ENCODE measurements at places on chromosomes 7 and 10.

- DNase-seq, result no peak
Observed at GRCh38 chr7:111516612-111517011, 45.7 kb downstream of the IMMP2L start.

DNA sequence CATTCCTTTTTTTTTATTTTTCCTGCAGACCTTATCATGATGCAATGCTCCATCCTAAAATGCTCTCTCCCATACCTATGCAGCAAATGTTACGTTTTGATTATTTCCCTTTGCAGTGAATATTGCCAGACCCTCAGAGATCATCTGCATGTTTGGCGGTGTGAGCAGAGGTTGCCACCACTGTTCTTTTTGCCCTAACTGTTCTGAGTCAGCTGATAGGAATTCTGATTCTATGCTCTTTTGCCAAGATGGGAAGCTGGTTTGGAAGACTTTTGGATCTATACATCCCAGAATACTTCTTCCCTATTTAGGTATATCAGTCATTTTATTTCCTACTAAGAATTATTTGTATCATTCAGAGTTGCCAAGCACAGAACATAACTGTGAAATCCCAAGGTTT lies 130.5 kb downstream of the KLF6 start:
- no peak for DNase-seq

GRCh38 chr7:26680587-26680986 lies 183.8 kb downstream of the SKAP2 start:
- no peak for DNase-seq

GRCh38 chr10:27774831-27775230 lies 29.2 kb upstream of the MKX start:
- no peak for DNase-seq

- DNase-seq, result no peak
Observed at GRCh38 chr10:116403740-116404250, 23.9 kb upstream of the PNLIPRP3 start.

DNA sequence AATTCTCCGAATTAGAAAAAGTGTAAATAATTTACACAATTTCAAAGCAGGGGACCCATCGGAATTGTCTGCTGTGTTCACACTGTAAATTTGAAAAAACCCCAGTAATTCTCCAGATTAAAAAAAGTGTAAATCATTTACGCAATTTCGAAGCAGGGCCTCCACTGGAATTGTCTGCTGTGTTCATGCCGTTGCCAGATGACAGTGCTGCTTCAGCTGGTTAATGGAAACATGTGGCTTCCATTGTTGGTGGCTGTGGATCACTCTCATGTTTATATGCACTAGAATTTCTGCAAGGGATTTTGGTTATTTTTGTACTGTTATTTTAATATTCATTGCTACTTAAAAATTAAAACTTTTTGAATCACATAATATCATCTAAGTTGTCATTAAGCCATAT lies 88.8 kb upstream of the ELMO1 start:
- DNase-seq, result no peak

DNA sequence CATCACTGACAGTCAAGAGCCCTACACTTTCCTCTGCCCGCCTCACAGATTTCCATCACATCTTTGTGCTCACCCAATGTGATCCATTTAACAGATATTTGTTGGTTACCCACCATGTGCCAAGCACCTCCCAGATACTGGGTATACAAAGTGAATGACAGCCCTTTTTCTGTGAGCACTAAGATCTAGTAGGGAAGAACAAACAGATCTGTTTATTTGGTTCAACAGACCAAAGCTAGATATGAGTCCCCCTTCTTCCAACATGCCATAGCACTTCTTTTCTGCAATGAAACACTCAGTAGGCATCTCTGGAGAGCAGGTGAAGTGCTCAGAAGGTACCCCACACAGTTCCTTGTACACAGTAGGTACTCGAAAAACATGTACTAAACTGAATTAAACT lies 101.4 kb downstream of the HIPK2 start:
- DNase-seq, result no peak

- DNase-seq, result no peak
Observed at GRCh38 chr10:55870186-55870585, 490.9 kb downstream of the ZWINT start.

- DNase-seq, result no peak
Observed at GRCh38 chr10:100637785-100638184, 102.0 kb downstream of the HIF1AN start.

DNA sequence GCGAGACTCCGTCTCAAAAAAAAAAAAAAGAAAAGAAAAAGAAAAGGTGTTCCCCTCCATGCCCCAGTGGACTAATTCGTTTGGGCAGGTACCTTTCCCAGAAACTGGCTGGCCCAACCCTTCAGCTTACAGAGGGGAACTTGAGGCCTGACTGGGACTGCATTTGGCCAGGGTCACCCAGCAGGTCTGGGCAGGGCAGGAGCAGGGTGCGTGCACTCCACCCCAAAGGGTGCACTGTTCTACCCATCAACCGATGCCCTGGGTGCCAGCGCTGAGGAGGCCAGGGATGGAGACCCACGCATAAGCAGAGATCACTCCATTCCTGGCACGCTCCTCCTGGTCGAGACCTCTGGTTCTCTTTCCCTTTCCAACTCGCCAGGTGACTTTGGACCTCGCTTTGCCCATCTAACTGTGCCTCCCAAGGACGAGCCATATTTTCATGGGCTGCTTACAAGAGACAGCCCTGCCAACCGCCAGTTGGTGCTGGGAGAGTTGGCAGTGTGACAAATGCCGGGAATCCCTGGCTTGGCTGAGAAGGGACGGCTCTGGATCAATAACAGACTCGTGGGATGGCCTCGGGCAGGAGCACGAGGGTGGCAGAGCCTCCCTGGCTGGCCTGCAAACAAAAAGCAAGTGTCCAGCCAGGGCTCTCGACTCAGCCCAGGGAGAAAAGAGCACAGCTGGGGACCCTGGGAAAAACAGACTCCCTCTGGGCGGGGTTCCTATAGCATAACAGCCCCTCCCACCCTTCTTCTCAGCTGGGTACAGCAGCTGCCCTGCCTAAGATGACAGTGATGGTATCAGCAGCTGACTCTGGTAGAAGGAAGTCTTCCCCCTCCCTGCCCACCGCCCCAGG lies 7.9 kb downstream of the HSPB1 start:
- no peak for DNase-seq

DNA sequence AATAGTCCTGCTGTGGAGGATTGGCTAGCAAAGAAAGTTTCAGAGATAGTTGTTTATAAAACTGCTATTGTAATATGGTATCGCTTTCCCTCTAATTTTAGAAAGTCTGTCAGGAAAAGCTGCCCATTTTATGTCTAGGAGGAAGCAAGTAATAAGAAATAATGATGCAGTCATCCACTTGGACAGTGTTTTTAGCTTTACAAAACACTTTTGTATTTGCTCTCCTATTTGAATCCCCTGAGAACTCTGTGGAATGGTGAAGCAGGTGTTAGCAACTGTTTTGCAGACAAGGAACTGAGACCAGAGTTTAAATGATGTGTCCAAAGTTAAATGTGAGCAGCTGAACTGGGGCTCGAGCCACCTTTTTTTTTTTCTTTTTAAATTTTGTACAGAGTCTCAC lies 455.8 kb downstream of the XPNPEP1 start:
- no peak for DNase-seq

- DNase-seq, result no peak
Observed at GRCh38 chr7:126529833-126530232, 722.9 kb downstream of the GRM8 start.

- DNase-seq, result no peak
Observed at GRCh38 chr7:149707448-149707886, 65.9 kb downstream of the ZNF467 start.

GRCh38 chr7:144513334-144513733 lies 109.8 kb upstream of the NOBOX start:
- no peak for DNase-seq

- no peak for DNase-seq
Observed at GRCh38 chr10:5089865-5090264, 4.3 kb upstream of the AKR1C3 start.

- no peak for DNase-seq
Observed at GRCh38 chr7:128358233-128358632, 3.3 kb downstream of the PRRT4 start.

DNA sequence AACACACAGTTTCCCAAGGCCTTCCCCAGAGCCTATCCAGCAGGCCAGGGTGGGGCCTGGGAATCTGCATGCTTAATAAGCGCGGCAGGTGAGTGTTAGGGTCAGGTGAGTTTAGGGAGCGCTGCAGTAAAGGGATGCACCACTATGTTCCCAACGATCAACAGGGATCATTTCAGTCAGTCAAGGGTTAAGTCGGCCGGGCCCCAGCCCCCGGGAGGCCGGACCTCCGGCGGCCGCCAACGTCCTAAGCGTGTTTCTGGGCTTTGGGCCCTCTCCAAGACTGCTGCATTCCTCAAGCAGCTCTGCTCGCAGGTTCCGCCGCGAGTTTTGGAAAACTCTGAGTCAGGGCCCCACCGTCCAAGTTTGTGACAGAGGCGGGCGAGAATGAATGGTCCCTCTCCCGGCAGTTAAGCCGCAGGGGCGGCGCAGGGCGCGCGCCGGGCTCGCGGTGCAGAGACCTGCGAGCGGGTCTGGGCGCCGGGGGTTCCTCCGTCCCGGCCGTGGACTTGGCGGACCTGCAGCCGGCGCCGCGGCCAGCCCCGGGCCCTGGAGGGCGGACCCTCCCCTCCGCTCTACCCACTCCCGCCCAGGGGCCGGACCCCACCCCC lies 81.6 kb downstream of the ARHGAP22 start:
- DNase-seq, result no peak

GRCh38 chr10:70266701-70267100 lies 17.1 kb downstream of the NPFFR1 start:
- DNase-seq, result no peak

GRCh38 chr7:2805213-2805944 lies 38.7 kb downstream of the GNA12 start:
- no peak for DNase-seq

- DNase-seq, result no peak
Observed at GRCh38 chr7:131652194-131652593, 95.8 kb upstream of the PODXL start.

GRCh38 chr10:100748231-100749058 lies 3.1 kb downstream of the PAX2 start:
- DNase-seq, result no peak

DNA sequence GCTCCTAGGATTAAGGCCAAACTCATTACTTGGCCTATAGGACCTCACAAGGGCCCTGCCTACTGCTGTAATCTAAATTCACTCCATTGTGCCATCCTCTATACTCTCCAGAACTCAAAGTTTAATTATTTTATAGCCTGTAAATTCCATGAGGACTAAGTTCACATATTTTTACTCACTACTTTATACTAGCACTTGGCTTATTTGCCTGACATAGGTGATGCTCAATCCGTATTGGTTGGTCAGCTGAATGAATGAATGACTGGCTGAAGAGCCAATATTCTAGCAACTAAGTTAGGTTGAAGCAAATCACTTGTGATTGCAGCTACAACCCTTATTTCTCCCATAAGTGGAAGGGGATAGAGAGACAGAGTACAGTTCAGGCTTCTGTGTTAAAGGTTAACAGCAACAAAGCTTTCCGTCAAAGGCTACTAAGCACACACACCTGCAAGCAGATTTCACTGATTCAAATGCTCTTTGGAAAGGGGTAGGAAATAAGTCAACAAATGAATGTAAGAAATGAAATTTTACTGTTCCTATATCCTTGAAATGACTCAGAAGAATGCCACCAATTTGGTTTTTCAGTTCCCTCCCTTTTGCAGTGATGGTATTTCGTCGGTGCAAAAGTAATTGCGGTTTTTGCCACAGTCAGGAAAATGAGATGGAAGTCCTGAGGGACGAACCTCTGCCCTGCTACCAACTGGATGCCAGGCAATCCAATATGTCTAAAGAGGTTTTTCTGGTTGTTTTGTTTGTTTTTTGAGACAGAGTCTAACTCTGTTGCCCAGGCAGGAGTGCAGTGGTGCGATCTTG lies 120.7 kb downstream of the COL28A1 start:
- no peak for DNase-seq

DNA sequence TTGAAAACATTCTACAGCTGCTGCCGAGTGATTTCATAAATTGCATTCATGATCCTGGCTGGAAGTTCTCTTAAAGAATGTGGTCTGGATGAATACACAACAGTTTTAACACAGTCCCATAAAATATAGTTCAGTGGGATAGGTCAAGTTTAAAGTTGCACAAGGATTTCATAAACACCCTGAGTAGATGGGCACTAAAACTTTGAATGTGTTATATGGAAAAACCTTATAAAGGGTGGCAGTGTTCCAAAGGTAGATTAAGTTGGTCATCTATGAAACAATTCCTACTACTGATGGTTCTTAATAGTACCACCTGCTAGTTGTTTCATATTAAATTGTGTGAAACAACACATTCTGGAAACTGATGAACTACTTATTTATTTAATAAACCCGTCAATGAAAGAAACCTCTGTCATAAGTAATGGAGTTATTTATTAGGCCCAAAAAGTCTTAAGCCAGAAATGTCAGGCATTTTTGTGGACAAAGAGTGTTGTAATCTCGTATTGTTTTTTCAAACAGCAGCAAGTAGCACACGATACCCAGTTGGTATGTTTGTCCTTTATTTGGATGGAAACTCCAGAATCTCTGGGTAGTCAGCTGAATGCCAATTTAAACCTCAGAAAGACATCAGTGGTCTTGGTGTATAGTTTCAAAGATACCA lies 14.3 kb upstream of the RPA3 start:
- DNase-seq, result no peak

DNA sequence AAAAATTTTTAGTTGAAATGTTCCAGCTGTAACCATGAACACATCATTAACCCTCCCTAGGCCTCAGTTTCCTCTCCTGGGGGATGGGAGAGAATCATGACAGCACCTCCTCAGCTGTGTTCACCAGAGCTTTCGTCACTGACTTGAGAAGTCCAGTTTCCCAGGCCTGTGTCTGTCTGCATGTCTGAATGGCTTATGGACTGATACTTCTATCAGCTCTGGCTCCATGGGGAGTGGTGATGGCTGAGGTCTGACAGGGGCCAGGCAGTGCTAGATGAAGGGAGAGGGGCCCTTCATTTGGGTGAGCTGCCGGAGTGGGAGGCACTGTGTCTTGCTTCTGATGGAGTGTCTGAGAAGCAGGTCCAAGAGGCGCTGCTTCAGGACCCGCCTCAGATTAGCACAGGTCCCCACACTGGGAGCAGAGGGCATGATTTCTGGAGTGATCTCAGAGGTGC lies 192.9 kb downstream of the PTPN20 start:
- DNase-seq, result no peak

DNA sequence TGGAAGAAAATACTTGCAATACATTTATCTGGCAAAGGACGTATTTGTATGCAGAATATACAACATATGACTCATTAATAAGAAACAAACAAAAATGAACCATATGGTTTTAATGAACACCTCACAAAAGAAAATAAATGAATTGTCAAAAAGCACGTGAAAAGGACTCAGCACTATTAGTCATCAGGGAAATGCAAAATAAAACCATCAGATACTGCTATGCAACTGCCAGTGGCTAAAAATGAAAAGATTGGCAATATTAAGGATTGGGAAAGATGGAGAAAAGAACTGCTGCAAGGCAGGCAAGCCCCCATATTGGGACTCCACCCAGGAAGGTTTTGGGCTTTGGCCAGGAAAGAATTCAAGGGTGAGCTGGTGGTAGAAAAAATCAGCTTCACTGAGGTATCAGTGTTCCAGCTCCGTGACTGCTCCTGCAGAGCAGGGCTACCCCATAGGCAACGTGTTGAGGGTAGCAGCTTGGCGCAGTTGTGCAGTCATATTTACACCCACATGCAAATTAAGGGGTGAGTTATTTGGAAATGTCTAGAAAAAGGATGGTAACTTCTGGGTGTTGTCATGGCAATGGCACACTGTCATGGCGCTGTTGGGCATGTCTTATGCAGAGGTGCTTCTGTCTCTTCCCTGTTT lies 72.7 kb downstream of the CUBN start:
- DNase-seq, result no peak
